Nucleus accumbens (tissue), 56 donors: ENCODE measurements at places on chromosomes 13 and 19.

- DNase-seq, result no peak
Observed at GRCh38 chr19:32465176-32465575, 59.6 kb downstream of the DPY19L3 start.

DNA sequence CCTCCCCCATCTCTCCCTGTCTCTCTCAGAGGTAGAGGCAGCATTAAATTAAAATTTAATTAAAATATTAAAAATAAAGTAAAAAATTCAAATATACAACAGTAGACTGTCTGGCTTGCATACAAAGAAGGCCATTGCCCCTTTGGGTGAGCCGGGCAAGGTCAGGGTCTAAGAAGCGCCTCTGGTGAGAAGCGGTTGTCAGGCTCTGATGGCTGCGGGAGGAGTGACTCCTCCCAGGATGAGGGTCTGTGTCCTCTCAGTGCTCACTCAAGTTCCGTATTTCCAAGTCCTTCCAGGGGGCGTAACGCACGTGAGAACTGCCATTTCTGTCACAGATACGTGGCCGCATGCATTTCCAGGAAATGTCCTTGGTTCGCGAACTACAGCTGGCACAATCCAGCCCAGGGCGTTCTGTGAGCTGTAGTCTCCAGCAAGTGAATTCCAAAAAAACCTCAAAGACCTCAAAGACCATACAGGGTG, 737 bp upstream of the ZNF181 start:
- no peak for DNase-seq

DNA sequence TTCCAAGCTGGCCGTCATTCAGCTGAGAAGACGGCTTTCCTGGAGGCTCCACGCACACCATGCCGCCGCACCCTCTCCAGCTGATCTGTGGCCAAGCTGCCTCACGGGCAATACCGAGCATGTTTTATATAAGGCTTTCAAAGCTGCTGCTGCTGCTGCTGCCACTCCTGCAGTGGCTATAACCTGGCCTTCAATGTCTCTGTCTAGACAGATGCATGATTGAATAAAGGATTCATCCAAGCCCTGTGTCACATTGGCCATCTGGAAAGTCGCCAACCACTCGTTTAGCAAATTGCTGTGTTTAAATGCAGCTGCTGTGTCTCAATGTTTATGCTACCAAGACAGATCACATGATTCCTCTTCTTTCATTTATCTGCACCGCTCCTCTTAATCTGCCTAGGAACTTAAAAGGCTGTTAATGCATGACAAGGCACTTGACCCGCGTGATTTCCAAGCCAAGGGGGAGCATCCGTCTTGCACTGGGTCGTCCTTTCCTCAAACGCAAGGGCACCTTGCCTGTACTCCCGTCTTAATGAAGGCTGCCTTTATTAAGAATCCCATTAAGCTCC, 114.3 kb downstream of the TEX26 start:
- DNase-seq, result no peak

GRCh38 chr19:53333066-53333462, 485 bp upstream of the ZNF845 start:
- DNase-seq, result no peak

DNA sequence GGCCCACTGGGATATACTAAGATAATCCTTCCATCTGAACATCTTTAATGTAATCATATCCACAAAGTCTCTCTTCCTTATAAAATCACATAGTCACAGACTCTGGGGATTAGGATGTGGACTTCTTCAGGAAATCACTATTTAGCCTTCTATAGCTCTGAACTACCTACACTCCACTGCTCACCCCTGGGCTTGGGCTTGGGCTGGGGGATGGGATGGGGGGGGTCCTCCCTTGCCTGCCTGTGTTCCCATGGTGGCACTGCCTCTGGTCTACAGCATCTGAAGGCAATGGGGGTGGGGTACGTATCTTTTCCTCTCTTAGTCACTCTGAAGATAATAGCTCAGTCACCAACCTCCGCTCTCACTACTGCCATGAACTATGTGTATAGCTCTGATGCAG, 67.8 kb upstream of the SERTM1 start:
- no peak for DNase-seq

DNA sequence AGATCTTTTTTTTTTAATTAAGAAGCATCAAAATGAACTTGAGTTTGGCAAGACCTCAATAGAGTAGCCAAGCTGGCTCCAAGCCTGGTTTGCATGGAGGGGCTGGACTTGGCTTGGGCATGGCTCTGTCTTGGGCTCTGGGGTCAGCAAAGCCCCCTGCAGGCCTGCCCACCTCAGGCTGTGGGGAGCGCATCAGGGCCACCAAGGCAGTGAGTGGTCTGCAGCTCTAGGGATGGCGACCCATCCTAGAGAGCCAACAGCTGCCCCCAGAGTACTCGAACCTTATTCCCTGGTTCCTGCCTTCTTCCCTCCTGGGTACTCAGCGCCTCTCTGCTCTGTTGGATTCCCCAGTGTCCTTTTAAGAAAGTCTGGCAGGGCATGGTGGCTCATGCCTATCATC, 5.4 kb upstream of the CHST8 start:
- DNase-seq, result no peak

DNA sequence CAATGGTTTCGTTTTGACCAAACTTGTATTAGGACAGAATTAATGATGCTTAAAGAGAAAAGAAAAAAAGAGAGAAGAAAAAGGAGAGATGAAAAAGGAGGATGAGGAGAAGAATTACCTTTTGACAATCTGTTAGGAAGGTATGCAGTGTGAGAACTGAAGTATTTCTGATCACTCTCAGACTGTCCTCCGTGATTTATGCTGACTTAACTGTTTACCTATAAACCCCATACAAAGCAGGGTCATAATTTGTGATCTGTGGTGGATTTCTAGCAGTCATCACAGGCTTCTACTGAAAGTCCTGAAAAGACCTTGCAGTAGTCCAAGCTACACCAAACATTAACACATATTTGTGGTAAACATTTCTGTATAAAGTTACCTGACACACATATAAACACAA, 93.9 kb downstream of the PCDH17 start:
- no peak for DNase-seq

- DNase-seq, result no peak
Observed at GRCh38 chr13:106373304-106373988, 162.0 kb downstream of the EFNB2 start.
